NCI-H345 (cell line): ENCODE measurements at places on chromosomes 11 and 22.

DNA sequence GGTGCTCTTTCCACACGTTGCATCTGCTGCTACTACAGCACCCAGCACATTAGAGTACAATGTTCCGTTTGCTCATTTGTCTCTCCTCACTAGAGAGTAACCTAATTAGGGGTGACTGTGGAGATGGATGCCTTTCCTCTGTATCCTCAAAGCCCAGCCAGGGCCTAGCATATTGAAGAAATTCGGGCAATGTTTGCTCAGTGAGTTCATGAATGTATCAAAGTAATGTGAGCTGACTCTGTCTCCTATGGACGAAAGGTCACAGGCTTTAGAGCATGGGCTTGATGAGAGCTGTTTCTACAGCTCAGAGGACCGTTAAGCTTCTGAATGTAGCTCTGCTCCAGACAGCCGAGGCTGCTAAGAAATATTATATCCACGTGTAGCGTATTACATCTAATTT is 67.5 kb downstream of the C11orf58 start:
- no peak for DNase-seq

- DNase-seq, result no peak
These were observed 14.4 kb downstream of the SNAP29 start for GRCh38 chr22:20873214-20873613.

DNA sequence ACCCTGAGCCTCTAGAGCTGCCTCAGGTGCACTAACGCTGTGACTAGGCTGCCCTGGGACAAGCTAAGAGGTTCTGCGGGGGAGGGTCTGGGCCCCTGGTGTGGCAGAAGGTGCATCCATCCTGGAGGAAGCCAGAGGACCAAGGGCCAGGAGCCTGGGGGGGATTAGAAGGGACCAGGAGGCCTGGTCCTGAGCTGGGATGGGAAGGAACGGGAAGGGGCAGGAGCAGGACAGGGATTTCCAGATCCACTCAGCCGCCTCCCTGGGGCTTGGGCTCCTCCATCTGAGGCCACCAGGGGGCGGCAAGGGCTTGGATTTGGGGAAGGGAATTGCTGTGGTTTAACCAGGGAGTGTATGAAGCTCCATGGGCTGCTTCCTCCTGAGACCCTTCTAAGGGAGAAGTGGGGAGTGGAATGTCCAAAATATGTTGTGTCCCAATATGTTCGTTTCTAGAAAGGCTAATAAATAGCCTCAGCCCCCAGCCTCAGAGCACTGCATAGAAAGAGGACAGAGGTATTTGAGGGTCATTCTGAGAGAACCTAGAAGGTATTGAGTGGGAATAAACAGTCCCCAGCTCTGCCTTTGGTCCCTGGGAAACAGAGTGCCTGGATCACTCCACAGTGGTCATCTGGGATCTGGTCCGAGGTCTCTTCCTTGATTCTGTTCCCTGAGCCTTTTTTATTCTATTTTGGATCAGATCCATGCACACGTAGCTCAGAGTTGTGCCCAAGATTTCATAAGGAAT is 17.4 kb upstream of the PRAME start:
- peak; percentile 2 for DNase-seq

DNA sequence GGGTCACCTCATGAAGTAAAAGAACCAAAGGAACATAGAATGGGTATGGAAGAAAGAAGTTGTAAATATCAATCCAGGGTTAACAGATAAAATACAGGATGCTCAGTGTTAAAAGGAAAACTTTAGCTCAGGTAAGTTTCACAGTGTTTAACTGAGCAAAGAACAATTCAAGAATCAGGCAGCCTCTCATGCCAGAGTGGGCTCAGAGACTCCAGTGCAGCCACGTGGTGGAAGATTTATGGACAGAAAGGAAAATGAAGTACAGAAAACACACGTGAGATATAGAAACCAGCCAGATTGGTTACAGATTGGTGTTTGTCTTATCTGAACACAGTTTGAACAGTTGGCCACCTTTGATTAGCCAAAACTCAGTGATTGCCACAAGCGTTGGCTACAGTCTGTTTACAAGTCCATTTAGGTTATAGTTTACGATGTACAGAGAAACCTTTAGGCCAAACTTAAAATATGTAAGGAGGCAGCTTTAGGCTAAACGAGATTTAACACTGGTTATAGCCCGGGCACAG is 9.1 kb downstream of the AP5B1 start:
- no peak for DNase-seq

DNA sequence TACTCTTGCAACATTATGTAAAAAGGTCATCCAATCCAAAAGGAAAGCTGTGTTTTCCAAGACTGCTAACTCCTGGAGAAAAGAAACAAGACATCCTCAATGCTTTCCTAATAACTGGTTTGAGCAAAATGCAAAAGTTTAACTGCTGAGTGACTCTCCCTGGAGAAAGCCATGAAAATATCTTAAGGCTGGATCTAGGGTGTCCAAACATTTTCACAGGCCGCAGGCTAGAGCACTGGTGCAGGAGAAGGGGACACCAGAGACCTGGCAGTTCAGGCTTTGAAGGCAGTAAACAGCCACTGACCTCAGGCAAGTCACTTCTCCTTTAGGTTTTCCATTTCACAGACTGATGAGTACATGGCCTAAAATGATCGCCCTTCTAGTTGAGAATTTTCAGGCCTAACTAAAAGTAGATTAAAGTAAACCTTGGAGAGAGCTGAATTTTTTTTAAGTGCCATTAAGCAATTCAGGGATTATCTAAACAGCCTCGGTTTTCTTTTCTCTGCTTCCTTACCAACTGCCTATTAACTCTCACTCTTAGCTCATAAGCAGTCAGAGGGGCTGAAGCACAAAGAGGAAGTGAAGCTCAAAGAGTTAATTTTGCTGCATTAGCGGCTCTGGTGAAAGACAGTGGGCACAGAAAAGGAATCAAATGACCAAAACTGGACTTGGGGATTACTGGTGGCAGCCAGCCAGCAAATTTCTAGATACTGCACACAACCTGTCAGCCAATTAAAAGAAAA is 2.3 kb downstream of the CHKA start:
- no peak for DNase-seq

DNA sequence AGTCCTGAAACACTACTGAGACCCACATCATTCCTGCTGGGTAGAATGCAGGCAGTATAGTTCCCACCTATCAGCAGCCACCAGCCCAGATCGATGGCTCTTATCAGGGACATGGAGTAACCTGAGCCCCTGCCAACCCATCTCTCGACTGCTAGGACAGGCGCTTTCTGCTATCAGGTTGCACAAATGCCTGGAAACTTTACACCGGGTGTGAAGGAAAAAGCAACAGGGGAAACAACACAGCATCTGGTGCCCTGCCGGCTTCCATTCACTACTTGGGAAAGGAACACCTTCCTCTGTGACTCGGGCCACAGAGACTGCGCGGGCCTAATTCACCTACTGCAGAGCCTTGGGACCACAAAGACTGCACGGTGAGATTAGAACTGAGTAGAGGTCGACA is 18.5 kb downstream of the RBFOX2 start:
- peak; percentile 43 for DNase-seq

- no peak for DNase-seq
These were observed 14.3 kb upstream of the ACCSL start for GRCh38 chr11:44033411-44033850.

GRCh38 chr11:35553831-35554230 is 28.4 kb upstream of the PAMR1 start:
- no peak for DNase-seq

GRCh38 chr11:35324981-35325380 is 94.4 kb downstream of the SLC1A2 start:
- no peak for DNase-seq

DNA sequence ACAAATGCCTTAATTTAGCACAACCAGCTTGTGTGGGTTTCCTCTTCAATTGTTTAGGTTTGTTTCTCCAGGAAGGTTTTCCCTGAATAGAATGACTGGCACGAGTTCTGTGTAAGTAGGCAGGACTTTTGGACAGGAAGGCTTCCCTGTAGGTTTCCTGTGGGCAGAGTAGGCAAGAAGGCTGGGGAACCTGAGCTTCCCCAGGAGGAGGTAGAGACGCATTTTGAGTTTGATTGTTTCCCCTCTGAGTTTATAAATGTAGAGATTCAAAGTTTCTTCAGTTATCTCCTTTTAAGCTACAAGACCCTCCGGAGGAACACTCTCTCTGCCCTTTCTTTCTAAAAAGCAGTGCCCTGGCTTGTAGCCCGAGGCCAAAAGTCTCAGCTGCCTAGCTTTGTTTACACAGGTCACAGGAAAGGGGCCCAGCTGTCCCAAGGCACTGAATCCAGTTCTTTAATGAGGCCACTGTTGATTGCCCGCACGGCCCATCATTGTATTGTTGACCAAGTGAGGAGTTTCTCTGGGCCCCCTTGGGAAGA is 66.6 kb upstream of the RDX start:
- peak; percentile 25 for DNase-seq

GRCh38 chr11:36258730-36259360 is 30.4 kb downstream of the COMMD9 start:
- peak; percentile 41 for DNase-seq

DNA sequence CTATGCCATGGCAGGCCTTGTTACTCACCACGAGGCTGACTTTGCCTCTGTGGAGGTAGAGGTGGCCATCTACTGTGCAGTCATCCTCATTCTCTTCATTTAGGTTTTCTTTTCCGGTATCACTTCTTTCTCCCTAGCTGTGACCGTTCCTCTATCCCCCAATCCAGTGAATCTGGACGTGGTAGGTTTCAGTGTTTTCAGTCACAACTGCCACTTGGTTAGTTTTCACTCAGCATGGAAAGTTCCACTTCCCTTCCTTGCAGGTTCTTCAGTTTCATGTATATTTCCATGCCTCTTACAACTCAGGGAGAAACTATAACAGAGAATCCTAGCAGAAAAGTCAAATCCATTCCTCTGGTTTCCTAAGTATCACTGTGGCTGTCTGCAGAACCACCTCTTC is 1.9 kb downstream of the HPS4 start:
- no peak for DNase-seq

DNA sequence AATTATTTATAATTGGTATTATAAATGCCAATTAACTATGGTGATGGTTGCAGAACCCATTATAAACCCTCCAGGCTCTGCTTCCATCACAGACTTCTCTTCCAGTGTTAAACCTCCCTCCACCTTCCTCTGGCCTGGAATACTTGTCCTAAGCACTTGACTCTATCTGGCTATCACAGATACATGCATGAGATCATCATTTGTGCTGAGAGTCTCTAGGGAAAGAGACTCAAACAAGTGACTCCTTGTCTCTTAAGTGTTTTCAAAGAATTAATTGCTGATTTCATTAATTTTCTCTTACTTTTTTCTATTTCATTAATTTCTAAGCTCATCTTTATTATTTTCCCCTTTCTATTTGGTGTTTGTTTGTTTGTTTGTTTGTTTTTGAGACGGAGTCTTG is 29.1 kb downstream of the RTL6 start:
- no peak for DNase-seq

- DNase-seq, result no peak
These were observed 840 bp downstream of the GRAMD1B start for GRCh38 chr11:123430721-123431497.

GRCh38 chr22:37676736-37677492 is 1.5 kb downstream of the LGALS1 start:
- DNase-seq, result peak; percentile 79

DNA sequence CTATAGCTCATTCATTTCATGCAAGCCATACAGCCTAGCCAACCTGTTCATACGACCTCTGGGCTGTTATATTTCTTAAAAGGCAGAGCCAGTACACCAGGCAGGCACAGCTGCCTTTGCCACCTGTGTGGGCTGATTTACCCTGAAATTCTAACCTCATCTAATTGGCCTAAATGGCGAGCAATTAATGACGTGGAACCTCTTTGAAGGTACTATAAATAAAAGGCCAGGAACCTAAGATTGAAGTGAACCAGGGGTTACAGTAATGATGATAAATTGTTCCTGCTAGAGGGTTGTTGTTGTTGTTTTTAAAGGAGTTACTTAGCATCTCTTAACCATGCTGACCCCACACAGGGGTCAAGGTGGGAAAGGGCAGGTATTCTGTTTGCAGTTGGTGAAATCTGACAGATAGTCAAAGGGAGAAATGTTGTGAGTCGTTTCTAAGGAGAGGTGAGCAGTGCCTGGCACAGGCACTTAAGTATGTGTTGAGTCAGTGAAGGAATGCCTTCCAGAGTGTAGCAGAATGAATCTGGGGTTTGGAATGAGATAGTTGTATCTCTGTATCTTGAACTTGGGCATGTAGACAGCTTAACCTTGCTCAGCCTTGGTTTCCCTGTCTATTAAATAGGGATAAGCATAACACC is 213.5 kb upstream of the NAV2 start:
- no peak for DNase-seq

GRCh38 chr11:3002871-3003270 is 10.7 kb upstream of the NAP1L4 start:
- DNase-seq, result no peak

DNA sequence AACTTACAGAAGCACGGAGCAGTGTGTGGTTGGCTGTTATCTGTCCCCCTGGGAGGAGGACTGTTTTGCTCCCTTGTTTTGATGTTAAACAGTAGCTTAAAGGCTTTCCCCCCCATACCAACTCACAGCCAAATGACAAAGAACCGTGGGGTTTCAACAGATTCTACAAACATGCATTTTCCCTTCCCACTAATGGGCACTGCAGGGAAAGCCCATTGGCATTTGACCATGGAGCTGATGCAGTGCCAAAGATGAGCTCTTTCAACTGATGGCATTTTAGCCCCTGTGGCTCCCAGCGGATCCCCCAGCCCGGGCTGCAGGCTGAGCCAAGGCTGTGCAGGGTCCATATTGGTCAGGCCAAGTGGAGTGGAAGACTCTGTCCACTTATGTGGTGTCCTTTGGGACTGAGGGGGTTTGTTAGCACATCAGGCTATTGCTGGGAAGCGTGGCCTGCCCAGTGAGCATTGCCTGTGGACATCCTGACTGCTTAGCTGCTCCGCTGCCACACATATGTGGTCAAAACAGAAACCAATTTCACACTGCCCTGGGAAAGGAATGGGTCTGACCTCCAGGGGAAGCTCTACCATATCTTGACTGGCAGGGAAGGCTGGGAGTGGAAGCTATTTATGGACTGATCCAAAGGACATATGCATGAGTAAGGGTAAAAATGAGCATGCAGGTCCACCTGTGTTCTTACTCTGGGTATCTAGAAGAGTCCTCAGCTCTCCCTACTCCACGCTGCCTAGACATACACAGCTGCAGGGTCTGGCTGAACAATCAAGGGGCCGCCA is 116.4 kb upstream of the PARVA start:
- DNase-seq, result no peak

GRCh38 chr11:71962428-71963038 is 33.7 kb downstream of the RNF121 start:
- no peak for DNase-seq
